Pancreas (tissue), 10 donors: ENCODE measurements at places on chromosomes 3 and 15.
A peak's percentile ranks its signal among the peaks of the same experiment; 100 is the strongest.

DNA sequence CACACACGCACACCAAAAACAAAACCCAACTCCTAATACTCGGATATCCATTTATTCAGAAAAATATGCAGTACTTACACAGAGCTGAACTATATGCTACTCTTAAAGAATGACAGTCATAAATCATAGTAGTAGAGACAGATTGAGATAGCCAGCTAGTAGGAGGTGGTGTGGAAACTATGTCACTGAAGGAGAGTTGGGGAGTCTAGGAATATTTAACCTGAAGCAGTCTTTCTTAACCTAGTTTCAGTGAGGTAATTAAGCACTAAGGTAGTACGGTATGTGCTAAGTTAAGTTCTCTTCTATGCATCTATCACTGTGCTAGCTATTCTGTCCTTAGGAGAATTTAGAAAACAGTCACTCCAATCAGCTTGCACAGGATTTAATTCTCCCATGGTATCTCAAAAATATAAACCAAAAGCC lies 54.2 kb downstream of the ANKRD28 start:
- DNase-seq = no peak

DNA sequence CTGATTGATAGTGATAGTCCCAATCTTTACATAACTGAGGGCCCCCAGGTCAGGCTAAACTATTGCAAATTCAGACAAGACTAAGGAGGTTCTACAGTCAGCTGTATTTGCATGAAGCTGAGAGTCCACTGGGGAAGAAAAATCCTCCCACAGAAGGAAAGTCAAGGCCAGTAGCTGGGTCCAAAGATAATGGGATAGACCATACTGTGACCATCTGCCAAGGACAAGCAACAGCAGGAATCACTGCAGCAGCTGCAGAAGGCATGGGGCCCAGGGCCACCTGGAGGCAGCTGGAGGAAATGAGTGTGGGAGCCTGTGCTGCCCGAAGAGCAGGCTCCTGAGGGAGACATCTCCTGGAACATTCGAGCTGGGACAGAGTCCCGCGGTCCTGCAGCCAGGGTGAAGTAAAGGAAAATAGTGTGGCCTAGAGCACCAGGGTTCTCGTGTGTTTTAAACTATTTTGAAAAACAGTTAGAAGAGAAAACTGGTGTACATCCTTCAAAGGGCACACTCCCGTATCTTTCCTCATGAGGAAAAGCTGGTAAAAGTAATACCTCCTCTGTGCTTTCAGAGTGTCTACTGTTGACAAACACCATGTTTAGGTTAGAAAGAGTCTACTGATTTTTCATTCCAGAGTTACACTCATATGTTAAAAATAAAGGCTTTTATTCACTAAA lies 13.2 kb upstream of the TMEM212 start:
- peak; percentile 77 for DNase-seq

DNA sequence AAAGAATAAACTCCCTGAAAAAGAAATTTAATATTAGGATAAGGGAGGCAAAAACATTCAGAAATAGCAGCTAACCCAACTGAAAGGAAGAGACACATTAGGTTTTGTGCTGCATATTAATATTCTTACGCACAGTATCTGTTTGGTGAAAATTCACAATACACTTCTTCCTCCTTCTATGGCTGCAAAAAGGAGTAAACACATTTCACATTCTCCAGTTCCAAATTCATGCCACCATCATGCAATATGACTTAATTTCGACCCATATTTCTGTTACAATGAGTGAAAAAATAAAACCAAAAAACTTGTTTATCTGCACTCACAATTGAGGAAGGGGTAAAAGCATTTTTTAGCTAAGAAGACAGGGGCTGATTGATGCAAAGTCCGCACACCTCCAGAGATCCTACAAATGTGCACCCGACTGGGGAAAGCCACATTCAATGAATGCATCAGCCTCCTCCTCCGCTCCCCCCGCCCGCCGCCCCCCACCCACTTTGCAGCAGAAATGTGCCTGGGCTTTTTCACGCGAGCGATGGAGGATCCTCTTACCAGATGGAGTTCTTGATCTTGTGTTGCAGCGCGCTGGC lies 1.0 kb downstream of the RFX7 start:
- DNase-seq = no peak

DNA sequence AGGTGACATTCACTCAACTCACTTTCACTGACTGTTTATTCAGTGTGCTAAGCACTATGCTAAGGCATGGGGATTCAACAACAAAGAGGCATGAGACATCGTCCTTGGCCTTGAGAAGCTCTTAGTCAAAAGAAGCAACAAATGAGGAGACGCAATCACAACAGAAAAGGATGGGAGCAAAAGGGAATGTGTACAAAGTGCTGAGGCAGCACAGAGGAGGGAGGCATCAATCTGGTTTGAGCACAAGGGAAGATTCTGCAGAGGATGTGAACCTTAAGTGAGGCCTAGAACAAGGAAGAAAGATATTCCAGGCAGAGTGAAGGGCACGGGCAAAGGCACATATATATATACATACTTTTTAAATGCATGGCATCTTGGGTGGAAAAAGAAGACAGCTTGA lies 151.3 kb downstream of the ERC2 start:
- DNase-seq = no peak

GRCh38 chr3:114608293-114608692 lies 314.5 kb downstream of the TIGIT start:
- DNase-seq = no peak

GRCh38 chr15:32998979-32999672 lies 195.4 kb downstream of the FMN1 start:
- DNase-seq = no peak
